ENCODE measurements at places on chromosomes 11 and 22.

DNA sequence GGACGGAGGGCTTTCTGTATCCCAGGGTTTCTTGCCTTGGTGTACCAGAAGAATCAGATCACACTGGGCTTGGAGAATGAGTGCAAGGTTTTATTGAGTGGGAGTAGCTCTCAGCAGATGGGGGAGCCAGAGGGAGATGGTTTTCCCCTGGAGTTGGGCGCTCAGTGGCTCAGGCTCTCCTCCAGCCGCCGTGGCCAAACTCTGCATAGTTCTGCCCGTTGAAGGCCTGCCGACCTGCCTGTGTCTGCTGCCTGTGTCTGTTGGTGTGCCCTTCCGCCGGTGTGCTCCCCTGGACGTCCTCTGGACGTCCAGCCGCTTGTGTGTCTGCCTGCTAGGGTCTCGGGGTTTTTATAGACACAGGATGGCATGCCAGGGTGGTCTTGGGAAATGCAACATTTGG, 4.5 kb upstream of the ALKBH8 start:
- DNase-seq = no peak

DNA sequence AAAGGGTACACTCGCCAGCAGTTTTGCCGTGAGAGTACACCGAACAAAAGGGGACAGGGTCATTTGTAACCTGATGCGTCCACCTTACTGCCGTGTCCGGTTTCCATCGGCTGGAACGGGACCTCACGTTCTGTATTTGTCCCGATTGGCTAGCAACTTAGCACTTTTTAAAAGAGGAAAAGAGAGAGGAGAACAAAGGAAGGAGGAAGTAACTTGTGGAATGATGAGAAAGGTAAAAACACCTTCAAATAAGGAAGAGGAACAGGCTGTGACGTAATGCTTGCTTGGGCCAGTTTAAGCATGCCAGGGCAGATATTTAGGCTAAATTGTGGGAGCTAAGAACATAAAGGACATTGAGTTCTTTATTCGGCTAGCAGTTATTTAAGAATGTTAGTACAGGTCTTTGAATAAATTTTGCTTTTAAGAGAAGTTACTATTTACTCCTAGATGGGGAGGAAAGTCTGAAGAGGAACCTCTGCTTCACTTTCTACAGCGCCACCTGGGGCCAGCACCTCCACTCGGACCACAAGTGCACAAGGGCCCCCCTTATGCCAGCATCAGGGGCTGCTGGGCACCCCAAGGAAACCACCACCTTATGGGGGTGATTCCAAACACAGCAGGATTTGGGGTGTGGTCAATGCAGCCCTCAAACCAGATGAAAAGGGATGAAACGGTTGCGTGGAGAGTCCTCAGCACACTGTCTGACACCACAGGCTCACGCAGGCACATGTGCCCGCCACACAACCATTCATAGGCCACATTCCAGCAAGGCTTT, 5.8 kb downstream of the ARSA start:
- DNase-seq = no peak

DNA sequence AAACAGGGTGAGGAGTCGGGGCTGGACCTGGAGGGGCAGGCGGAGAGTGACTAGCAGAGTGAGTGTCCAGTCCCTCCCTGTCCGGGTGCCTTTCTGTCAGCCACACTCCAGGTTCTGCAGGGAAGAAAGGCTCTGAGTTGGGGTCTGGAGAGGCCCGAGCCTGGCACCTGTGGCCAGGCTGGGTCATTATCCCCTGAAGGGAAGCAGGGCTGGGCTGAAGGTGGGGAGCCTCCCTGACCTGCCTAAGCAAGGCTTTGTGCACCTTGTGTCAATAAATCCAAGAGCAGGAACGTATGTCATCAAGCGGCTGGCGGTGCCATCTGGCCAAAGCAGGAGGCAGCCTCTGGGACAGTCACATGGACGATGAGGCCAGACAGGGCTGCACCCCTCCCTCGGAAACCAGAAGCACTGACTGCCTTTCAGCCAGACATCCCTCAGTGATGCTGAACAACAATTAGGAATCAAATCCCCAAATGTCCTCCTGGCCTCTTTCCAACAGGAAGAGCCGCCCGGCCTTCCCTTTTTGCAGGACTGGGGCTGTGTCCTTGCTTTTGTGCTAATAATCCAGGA, 73.9 kb upstream of the FGF3 start:
- no peak for DNase-seq

DNA sequence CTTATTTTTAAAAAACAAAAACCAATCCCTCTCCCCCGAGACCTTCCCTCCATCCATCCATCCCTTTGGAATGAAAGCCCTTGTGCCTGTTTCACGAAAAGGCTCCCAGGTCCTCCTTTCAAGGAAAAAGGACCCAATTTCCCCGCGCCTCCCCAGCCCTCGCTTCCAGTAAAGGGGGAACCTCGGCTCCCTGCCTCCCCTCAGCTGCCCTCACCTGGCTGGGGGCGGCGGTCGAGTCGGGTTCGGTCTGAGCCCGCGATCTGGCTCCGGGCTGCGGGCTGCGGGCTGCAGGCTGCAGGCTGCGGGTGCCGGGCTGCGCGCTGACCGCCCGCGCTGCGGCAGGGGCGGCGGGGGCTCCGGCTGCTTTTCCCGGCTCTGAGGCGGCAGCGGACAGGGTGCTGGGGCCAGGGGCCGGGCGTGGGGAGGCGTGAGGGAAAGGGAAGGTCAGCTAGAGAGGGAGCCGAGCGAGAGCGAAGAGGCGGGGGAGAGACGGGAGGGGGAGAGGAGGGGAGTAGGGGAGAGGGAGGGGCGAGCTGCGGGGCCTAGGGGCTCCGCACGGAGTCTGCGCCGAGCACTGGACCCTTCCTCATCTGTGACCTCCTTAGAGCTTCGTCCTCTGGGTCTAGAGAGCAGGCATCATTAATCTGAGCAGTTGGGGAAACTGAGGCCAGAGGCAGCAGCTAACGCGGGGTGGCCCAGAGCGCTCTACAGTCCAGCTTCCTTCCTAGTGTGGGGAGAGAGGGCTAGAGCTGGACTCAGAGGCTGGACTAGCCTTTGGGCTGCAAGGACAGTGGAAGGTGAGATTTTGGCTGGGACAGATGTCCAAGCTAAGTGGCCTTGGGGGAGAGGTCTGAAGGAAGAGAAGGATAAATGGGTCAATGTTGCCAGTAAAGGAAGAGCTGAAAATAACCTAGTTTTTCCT, at the start of gene C1QTNF4:
Gene C1QTNF4, minus strand, starts transcription at position 478 of the 922 bp plus-strand sequence. CDS start 3,601 bp downstream, outside the sequence.
- DNase-seq = no peak

DNA sequence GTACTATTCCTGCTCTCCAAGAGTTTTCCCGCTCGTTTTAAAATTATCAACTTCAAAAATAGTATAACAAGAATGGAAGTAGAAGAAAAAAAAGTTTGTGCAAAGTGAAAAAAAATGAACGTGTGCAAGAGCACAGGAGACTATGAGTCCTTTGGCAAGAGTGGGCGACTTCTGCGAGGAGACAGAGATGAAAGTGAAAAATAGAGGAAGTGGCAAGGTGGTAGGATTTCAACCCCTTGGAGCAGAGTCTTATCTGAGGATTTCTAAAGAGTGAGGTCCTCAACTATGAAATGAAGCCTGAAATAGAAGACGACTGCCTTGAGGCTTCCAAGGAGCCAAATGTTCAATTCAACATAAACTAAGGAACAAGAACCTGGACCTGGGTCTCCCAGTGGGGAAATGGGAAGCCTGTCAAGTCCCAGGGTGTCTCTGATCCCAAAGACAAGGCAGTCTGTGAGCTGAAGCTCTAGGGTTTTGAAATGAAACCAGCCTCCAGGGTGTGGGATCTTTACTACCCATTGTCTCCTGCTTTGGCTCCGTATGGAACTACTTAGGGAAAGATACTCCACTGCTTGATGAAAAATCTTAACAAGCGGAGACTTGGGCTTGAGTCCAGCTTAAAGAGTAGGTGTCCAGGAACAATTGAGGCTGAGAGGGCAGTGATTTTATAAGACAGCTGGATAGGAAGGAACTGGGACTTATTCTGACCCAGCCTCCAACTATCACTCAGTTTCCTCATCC, 4.8 kb downstream of the P4HA3 start:
- DNase-seq = no peak
